ENCODE measurements at places on chromosomes 6 and 20.

- DNase-seq: no peak
These were observed 57.0 kb upstream of the AIG1 start for GRCh38 chr6:143003676-143004075.

DNA sequence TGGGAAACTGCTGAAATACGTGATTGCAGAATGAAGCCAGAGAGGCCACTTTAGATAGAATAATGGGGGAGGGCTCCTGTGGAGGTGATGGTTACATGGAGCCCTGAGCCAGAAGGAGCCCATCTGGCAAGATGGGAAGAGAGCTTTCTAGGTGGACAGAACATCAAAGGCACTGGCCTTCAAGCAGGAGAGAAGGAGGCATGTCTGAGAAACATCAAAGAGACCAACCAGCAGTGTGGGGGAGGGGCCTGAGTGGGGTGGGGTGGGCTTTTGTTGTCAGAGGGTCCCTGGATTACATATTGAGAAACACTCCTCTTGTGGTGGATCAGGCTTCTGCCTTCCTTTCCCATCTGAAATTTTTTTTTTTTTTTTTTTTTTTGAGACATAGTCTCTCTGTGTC lies 1.9 kb upstream of the KCNG1 start:
- no peak for DNase-seq

DNA sequence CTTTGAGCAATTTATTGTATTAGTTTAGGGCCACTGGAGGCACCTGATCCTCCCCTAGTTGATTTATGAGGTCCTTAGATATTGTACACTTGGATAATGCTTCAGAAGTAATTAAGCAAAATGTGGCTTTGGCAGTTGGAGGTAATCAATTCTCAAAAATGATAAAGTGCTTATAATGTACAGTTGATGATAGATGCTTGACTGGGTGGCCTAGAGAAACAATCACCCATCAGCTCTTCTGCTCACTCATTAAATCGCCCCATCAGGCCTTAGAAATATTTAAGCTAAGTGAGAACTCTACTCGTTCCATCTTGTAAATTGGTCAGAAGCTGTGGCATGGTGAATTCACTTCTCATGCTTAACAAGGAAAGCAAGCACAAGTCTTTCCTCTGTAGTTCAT lies 349.9 kb downstream of the SAMD5 start:
- DNase-seq: no peak

GRCh38 chr6:31144296-31144969 lies 5.6 kb upstream of the PSORS1C2 start:
- no peak for DNase-seq

GRCh38 chr6:135990439-135990838 lies 138.9 kb downstream of the PDE7B start:
- DNase-seq: peak; percentile 9

GRCh38 chr6:57242505-57242904 lies 20.4 kb upstream of the RAB23 start:
- DNase-seq: no peak

- DNase-seq: no peak
These were observed 458.7 kb downstream of the BMP2 start for GRCh38 chr20:7226156-7226555.

DNA sequence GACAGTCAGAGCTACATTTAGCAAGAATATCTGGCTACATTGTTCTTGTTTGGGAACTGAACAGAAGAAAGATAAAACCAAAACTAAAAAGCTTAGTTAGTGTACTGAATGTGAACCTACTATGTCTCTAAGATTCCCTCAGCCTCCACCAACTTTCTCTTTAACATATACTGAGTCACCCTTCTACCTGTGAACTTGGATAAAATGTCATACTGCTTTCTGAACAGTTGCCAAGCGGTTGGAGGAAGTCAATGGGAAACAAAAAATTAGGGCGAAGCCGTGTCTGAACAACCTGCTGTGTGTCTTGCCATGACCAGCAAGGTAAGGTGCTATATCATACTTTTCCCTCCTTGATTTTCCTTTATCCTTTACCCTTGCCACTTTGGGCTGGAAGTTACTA lies 243.5 kb downstream of the BTBD9 start:
- no peak for DNase-seq

GRCh38 chr6:9583753-9584352 lies 831.0 kb downstream of the TFAP2A start:
- no peak for DNase-seq

Measured in Karpas-422 (cell line).